ENCODE measurements at places on chromosomes 1 and 21.

GRCh38 chr1:237411621-237412020 is 369.6 kb downstream of the RYR2 start:
- DNase-seq: no peak

DNA sequence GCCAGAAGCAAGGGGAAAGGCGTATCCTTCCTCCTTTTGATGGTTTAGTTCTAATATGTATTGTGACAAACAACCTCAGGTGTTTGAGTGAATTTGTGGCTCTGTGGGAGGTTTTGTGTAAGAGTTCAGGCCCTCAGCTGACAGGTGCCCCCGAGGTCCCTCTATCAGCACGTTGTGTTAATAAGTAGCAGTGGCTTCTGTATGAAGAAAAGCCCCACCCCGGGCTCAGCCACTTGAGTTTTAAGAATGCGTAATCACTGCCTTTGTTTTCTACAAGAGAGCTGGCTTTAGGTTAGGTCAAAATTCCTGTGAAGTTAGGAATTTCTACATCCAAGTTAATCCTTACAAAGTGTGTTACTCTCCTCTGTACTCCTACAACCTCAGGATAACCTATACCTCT is 92.4 kb upstream of the PGBD5 start:
- no peak for DNase-seq

GRCh38 chr1:16420424-16421118 is 16.7 kb downstream of the SPATA21 start:
- DNase-seq: no peak

GRCh38 chr1:80003250-80003649 is 996.7 kb upstream of the ADGRL4 start:
- no peak for DNase-seq

GRCh38 chr21:29305068-29305467 is 6.3 kb downstream of the BACH1 start:
- DNase-seq: no peak

DNA sequence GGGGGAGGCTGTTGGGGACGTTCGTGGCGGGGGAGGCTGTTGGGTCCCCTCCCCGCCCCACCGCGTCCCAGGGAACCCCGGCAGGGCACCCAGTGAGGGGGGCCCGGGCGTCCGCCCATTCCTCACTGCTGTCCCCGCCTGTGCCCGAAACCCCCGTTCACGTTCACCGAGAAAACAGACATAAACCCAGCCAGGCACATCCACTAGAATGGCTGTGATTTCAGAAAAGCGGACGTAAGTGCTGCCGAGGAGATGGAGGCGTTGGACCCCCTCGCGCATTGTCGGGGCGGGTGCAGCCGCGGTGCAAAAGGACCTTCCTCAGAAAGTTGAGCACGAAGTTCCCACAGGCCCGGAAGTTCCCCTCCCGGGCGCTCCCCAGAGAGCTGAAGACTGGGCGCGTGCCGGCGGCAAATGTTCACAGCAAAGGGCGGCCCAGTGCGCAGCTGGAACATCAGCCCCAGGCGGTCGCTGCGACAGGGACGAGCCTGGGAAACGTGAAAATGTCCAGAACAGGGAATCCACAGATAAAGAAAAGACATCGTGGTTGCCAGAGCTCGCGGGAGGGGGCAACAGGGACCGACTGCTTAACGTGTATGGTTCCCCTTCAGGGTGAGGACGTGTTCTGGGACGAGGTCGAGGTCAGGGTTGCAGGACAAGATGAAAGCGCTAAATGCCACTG is 18.5 kb upstream of the SAMD11 start:
- no peak for DNase-seq

- no peak for DNase-seq
Observed at GRCh38 chr1:90881034-90881433, 140.8 kb downstream of the ZNF644 start.

- peak; percentile 52 for DNase-seq
Observed at GRCh38 chr1:186188004-186188539, 187.0 kb downstream of the TPR start.

GRCh38 chr1:192901500-192901899 is 92.7 kb downstream of the RGS2 start:
- no peak for DNase-seq

- no peak for DNase-seq
Observed at GRCh38 chr1:195960580-195960979, 647.7 kb downstream of the KCNT2 start.

GRCh38 chr1:116538544-116538943 is 32.3 kb downstream of the CD58 start:
- no peak for DNase-seq

- DNase-seq: no peak
Observed at GRCh38 chr1:18636596-18637508, 6.2 kb downstream of the PAX7 start.

DNA sequence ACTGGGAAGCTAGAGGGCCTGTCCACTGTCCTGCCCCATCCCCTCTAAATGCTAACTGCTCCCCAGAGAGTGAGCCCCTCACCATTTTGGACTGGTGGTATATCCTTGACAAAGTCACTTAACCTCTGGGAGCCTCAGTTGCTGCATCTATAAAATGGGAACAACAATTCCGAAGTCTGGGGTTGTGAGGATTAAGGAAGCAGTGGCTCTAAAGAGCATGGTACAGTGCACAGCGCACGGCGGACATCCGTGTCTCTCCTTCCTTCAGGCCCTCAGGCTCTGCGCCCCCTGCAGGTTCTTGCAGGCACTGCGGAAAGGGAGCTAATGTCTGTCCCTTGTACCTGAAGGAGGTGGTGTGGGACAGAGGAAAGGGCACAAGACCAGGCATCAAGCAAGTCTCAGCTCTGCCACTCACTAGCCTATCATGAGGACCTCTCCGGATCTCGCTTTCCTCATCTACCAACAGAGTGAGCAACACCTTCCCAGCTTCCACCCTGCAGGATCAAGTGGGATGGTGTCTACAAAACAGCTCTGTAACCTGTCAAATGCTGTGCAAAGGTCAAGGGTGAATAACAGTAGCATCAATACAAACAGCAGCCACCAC is 20.1 kb downstream of the ECE1 start:
- no peak for DNase-seq

DNA sequence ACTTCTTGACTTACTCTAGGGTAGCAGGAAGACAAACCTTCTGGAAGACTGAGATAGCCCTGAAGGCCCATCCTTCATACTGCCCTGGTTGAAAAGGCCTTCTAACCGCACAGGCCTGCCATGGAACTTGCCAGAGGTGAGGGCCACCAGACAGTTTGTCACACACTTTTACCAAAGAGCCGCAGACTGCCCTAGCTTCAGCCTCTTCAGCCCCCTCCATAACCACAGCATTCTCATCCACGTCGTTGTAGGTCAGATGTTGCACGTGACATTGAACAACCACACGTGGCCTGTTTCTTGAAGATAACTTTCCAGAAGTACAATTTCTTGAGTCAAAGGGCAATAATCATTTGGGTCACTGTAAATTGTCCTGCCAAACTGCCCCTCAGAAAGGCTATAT is 18.9 kb downstream of the ZNF362 start:
- no peak for DNase-seq

DNA sequence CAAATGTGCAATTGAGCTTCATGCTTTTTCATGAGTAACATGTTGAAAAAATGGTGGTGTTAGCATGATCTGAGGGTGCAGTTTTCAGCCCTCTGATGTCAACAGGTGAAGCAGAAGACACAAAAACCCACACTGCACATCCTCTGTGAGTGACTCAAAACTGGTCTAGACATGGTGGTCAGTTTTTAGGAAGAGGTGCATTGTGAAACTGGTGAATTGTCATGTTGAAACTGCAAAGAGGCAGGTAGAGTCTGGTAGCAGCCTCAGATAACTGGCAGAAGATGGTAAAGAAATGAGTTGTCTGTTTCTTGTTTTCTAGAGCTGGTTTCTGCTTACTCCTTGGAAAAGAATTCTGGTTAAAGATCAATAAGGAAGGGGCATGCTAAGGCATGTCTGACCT is 97.3 kb upstream of the HMCN1 start:
- no peak for DNase-seq

DNA sequence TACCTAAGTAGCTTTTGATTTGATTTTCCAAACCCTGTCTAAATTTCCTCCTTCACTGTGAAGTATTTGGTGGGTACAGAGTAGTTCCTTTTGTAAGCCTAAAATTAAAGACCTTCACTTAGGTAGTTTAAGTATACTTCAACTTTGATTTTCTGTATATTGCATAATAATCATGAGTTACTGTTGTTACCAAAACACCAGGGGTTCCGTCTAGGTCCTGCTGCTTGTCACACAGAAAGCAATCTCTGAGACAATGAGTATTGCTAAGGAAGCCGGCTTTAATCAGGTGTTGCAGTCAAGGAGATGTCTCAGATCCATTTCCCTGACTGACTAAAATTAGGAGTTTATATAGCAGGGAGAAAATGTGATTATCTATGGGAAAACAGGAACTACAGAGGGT is 15.3 kb downstream of the RPS6KC1 start:
- DNase-seq: no peak

- DNase-seq: no peak
Observed at GRCh38 chr1:105914403-105914802, 1142.1 kb upstream of the PRMT6 start.

DNA sequence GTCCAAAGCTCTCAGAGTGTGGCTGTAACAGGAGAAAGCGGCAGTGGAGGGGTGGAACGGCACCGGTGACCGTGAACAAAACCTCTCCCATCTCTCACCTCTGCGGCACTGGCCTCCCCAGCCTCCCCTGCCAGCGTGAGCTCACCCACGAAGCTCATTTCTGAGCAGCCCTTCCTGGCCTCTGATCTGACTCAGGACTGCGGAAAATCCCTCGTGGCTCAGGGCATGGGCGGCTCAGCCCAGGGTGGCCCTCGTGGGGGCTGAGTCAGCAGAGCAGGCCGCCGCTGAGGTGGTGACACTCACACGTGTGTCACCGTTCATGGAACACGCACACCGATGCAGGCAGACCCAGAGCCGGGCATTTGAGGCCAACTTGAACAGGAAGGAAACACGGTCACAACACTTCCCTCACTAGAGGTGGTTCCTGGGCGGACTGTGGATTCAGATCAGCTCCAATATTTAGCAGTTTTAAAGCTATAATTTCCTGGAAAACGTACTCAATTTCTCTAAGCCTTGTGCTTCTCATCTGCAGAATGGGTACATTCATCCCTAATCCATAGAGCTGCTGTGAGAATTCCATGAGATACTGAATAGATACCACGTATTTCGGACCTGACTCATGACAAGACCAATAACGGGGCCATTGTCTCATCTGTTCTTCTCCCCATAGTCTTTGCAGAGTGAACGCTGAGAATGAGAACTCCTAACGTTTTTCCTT is 115.0 kb upstream of the TMPRSS2 start:
- no peak for DNase-seq

- no peak for DNase-seq
Observed at GRCh38 chr1:11494771-11495170, 15.8 kb downstream of the DISP3 start.

GRCh38 chr1:171744986-171745385 is 3.1 kb upstream of the VAMP4 start:
- no peak for DNase-seq

DNA sequence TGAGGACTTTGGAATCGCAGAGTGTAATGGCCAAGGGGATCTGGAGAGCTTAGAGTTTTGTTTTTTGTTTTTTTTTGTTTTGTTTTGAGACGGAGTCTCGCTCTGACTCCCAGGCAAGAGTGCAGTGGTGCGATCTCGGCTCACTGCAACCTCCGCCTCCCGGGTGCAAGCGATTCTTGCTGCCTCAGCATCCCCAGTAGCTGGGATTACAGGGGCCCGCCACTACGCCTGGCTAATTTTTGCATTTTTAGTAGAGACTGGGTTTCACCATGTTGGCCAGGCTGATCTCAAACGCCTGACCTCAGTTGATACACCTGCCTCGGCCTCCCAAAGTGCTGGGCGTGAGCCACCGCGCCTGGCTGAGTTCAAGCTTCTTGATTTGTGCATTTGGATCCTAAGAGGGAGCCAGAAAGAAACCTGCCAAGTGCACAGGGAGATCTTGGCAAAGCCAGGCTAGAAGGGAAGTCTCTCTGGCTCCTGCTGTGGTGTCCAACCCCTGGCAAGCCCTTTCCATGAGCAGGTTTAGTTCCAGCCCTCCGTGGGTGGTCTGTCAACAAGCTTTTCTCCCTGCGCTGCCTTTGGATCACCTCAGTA is 852 bp downstream of the FAAH start:
- DNase-seq: no peak

- no peak for DNase-seq
Observed at GRCh38 chr1:108897865-108898720, 21.3 kb downstream of the GPSM2 start.

DNA sequence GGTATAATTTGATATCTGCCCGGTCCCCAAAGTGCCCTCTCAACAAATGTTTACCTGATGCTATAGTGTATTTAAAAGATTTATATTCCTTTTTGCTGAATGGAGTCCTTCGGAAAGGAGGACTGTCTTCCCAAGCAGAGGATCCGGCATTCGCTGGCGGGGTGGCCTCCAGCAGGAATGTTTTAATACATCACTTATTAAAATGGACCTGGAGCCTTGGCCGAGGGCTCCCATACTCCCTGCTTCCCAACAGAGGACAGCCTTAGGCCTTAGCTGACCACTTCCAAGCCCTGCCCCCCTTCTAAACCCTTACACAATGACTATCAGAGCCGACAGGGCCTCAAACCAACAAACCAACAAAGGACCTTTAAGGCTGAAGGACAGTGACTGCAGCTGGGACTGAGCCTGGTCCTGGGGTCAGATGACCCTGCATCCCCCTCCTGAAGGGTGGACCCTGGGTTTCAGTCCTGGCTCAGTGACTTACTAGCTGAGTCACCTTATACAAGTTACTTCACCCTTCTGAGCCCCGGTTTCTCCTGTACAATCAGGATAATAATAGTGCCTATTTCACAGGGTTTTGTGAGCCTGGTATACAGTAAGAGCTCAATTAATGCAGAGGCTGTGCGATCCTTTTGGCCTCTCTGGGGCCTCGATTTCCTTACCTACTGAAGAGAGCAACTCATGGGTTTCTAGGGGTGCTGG is 5.6 kb downstream of the CAMK2N1 start:
- DNase-seq: no peak

- no peak for DNase-seq
Observed at GRCh38 chr1:213484758-213485157, 433.7 kb downstream of the RPS6KC1 start.

DNA sequence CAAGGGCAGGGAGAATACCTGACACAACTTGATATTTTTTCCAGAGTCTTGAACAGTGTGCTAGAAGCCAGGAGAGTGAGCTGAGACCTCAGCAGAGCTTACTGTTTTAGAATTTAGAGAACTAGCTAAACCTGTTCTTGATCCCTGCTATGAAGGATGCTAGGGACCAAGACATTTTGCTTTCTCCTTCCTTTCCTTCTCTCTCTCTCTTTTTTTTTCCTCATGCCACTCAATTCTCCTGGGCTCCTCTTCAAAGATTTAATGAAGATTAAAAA is 99.0 kb downstream of the NGF start:
- DNase-seq: no peak

GRCh38 chr21:40840401-40841125 is 6.4 kb downstream of the DSCAM start:
- no peak for DNase-seq
